ENCODE measurements at places on chromosomes 16 and 17.

DNA sequence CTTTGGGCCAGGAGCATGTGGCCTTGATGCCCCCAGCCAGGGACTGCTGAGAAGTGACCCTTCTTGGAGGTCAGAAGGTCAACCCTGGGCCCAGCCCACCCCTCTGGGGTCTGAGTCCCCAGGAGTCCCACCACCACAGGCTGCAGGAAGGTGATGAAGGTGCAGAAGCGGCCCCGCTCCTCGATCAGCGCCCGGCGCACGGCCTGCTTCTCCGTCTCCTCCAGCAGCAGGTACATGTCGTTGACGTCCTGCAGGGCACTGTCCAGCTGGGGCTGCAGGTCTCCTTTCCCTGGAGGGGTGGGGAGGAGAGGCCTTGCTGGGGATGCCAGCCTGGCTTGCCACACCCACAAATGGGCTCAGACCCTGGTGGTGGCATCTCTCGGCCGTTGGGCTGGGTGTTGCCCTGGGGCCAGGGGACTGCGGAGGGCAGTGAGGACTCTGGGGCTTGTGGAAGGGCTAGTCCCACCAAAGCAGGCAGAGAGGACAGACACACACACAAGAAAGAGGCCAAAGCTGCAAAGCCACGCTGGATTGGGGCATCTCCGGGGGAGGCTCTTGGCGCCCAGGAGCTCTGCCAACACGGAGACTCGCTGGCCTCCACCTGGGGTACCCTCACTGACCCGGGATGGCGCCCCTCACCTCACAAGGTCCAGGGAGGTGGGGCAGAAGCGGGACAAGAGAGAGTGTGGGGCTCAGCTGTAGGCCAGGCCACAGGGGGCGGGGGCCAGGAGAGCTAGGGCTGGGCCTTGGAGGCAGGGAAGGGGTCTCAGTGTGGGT is 7.5 kb downstream of the MTSS2 start:
- no peak for DNase-seq

DNA sequence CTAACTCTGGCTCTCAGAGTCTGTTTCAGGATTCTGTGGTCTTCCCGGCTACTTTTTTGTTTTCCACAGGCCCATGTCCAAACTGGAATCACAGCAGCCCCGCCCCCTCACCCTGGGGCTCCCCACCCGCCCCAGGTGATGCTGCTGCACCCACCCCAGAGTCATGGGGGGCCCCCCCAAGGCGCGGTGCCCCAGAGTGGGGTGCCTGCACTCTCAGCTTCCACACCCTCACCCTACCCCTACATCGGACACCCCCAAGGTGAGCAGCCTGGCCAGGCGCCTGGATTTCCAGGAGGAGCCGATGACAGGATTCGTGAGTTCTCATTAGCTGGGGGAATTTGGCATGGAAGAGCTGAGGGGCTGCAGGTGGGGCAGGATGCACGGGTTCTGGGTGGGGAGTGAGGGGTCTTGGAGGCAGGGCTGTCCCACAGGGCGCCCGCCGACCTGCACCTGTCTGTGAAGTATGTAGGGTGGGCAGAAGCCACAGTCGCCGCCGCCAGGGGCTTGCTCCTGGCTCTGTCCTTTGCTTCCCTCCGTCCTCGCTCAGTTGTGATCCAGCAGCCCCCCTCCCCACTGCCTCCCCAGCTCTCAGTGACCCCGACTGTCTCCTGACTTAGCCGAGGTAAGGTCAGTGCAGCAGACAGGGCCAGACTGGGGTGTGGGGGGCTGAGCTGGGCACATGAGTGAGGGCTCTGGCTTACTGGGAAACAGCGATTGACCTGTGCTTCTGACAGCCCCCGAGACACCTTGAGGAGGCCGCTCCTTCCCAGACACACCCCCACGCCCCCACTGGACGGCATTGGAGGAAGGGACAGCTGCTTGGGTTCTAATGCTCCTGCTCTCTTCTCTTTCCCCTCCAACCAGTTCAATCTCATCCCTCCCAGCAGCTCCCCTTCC is 10.0 kb downstream of the TUFM start:
- no peak for DNase-seq

DNA sequence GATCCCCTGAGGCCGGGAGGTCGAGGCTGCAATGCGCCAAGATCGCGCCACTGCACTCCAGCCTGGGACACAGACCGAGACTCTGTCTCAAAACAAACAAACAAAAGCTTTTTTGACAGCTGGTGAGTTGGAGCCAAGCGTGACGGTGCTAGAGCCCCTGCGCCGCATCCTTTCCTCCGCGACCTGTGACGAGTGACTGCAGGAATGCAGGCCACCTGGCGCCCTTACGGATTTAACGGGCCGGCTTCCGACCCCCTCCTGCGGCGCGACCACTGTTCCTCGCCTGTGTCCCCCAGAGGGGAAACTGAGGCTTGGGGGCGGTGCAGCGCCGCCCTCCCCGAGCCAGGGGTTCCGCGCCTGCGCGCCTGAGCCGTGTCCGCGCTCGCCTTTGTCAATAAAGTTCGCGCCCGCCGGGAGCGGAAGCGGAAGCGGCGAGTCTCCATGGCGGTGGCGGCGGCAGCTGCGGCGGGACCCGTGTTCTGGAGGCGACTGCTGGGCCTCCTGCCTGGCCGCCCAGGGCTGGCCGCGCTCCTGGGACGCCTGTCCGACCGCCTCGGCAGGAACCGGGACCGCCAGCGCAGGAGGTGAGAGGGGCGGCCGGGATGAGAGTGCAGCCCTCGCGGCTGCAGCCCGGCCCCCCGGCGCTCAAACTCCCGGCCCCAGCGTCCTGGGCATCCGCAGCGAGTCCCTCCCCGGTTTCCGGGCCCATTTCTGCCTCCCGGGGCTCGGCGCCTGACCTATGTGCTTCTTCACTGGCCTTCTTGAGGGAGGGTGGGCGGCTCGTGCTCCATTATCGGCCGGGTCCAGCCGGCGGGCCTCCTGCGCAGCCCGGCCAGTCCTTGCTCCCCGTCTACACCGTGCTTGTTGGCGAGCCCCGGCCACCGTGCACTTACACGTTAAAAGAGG is at the start of gene PGS1:
Gene PGS1 (plus strand): TSS at position 425 of the 906 bp plus-strand sequence. CDS start 17 bp downstream, at position 442.
- DNase-seq = peak; percentile 85

DNA sequence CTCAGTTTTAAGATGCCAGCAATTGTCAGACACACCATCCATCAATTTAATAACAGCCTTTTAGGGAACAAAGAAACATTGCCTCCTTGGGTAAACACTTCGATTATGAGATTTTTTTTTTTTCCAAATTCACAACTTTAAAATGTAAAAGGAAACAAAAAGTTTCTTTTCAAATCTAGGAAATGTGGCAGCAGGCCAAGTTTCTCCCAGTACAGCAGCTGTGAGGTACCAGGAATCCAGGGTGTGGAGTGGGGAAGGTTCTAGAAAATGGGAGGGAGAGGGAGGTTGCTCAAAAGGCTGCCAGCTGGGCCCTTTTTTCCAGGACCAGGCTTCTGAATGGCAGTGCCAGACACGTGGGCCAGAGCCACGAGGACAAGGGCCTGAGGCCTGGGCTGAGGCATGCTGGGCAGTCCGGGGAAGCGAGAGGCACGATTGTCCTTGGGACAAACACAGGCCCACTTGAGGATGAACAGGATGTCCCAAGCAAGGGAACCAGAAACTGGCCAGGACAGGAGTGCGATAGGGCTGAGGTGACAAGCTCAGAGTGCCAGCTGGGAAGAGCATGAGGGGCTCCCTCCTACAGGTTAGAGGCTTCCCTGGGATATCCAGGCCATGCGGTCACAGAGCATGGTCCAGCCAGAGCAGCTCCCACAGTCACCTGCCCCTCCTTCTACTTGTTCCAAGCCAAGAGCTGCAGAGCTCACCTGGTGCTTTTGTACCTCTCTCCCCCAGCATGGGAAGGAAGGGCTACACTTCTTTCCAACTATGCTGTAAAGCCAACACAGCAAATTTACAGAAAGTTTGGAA is 215.1 kb downstream of the KATNIP start:
- DNase-seq = no peak

GRCh38 chr17:32264140-32264799 is 1.4 kb upstream of the RHBDL3 start:
- DNase-seq = peak; percentile 54

DNA sequence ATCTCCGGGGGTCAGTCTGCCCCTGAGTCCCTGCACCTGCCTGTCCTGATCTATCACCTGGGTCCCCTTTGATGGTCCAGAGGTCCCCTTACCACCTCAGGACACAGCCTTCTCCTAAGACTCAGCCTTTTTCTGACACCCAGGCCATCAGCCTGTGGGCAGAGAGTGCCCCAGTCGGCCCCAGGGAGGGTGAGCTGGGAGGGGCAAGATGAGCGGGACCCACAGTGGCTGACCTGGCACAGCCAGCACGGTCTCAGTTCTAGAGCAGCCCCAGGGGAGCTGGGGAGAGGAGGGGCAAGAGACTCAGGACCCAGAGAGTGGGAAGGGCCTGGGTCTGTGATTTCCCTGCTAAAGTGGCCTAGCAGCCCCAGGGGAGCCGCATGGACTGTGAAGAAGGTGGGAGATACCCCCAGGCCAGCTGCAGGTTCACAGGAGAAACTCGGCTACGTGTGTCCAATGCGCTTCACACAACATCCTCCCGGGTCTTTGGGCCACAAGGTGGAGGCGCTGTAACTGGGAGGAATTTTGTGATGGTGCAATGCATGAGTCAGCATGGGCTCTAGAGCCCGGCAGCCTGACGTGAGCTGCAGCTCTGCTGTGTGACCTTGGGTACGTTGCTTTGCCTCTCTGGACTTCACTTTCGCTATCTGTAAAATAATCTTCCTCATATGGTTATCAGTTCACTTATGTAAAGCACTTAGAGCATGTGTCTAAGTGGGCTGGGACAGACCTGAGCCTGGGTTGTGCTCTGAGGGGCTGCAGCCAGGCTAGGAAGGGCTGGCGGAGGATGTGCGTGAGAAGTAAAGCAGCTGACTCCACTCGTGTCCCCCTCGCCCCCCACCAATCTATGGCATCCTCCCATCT is 67.2 kb upstream of the LHX1 start:
- peak; percentile 54 for DNase-seq

- no peak for DNase-seq
These were observed 50.8 kb downstream of the TBC1D26 start for GRCh38 chr17:15782866-15783265.

GRCh38 chr16:14199199-14199598 is 128.1 kb downstream of the MRTFB start:
- DNase-seq = no peak

DNA sequence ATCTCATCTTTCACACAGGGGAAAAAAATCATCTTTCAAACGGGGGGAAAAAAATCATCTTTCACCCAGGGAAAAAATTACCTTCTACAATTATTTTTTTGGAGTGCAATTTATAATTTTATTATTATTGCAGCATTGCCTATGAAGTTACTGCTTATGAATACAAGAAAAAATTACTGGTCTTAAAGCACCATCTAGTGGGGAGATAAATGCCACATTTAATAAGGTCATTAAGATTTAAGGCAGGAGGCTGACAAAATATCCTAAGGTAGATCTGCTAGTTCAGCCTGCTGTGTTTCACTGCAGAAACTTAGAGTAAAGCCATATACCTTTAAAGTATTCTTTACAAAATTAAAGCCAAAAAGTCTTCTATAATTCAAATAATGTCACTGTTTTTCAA is 13.7 kb downstream of the SHCBP1 start:
- DNase-seq = no peak

DNA sequence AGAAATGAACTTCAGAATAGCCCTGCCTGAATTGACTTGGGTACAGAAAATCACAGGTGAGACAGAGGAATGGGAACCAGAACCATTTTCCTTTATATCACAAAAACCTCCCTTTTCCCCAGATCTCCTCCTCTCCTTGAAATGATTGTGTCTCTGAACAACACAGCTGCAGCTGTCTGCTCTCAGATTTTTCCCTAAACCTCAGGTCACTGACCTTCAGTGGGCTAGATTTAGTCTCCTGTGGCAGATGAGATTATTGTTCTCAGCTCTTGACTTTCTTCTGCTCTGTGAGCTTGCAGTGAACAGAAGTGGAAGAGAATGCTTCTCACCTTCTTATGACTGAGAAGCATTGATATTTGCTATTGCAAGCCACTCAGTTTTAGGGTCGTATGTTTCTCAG is 92.3 kb upstream of the FAM20A start:
- no peak for DNase-seq

DNA sequence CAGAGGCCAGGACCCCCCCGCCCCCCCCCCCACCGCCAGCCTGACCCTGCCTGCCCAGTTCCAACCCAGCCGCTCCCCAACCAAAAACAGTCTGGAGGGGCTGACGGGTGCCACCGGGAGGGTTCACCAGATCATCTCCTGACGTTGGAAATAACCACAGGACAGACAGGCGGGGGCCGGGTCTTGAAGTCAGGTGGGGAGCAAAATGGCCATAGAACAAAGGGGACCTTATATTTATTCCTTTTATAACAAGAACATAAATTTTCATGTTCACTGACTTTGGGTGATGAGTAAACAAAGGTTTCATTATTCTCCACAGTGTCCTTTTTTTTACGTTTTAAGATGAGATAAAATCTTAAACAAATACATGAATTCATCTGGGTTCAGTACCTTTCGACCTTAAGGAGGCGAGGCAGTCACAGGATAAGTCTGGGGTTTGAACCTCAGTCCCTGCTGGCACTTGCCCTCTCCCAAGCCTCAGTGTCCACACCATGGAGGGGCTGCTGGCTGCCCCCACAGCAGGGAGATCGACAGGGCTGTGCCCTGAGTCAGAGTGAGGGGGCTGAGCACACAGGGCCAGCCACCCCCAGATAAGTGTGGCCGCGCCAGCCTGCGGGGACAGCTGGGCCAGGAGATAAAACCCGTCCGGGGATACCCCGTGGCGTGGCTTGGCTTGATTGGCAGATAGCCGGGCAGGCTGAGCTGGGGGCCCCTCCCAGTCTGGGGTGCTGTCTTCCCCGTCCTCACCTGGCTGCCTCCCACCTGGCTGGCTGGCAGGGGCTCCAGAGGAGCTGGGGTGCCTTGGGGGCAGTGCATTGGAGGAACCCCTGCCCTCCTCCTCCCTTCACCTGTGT is 15.0 kb downstream of the SLC7A5 start:
- no peak for DNase-seq

- DNase-seq = no peak
These were observed 27.2 kb upstream of the IRF8 start for GRCh38 chr16:85871756-85872155.

GRCh38 chr16:48617711-48618148 is 7.8 kb upstream of the N4BP1 start:
- DNase-seq = no peak

DNA sequence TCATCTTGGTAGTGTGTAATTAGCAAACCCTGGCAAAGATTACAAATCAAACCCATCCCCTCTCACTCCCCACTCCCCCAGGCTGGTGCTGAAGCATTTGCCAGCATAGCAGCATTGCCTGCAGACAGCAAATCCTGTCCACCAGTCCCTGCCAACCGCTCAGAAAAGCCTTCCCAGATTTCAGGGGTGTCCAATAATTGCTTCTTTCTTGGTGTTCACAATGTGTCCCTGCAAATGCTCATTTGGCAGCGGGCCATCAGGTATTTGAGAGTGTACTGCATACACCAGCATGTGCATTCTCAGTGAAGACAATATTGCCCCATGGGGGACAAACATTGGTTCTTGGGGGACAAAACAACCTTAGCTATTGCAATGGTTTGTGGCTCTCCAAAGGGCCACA is 28.2 kb downstream of the ORC6 start:
- no peak for DNase-seq

DNA sequence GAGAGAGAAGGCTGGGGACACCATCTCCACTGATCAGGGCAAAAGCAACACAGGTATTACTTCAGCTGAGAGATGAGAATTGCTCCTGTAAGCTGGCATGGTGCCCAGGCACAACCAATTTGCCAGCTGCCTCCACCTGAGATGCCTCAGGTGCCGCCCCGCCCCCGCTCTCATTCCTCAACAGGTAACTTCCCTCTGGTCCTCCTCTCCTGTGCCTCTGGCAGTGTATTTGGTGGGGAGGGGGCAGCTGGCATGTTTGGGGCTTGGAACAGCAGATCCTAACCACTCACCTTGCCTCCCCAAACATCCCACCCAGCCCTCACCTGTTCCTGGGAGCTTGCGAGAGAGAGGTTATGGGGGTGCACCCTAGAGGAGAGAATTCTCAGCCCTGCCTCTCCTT is 2.9 kb upstream of the SRCIN1 start:
- DNase-seq = no peak

- peak; percentile 31 for DNase-seq
These were observed 1.2 kb downstream of the HS3ST3B1 start for GRCh38 chr17:14302091-14302430.
